ENCODE measurements at places on chromosomes 5 and 9.
A peak's percentile ranks its signal among the peaks of the same experiment; 100 is the strongest.

DNA sequence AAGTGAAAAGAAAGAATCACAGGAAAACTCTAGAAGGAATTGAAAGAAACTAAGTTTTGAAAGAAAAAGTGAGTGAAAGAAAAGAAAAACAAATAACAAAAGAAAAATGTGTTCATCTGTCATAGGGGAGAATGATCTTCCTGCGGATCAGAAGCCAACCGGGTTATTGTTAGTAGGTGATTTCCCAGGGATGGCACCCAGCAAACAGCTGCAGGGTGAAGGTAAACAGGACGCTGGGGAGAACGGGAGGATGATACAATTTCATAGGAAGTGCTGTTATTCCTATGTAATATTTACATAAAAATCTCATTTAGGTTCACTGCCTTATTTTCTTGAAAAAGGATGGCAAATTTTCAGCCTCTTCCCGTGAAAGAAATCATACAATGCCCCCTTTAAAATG, 72.4 kb upstream of the LHFPL2 start:
- no peak for DNase-seq

DNA sequence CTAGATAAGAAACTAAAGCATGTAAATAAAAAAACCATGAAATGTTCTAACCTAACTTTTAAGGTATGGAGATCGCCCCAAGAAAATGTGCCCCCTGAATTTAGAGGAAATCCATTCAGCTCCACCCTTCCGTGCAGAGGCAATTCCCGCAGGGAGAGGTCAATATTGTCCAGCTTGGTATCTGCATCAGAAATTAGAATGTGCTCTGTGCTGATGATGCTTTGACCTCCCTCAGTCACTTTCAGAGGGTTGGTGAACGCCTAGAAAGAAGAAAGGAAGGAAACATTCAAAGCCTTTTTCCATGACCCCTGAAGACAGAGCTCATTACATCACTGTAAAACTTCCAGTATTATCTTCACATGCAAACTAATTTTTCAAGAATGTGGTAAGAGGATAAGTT, 91.0 kb downstream of the FREM1 start:
- no peak for DNase-seq

- no peak for DNase-seq
Measured at GRCh38 chr5:149902177-149902576, 42.4 kb downstream of the PDE6A start.

GRCh38 chr5:140141241-140141640, 15.5 kb downstream of the IGIP start:
- no peak for DNase-seq

DNA sequence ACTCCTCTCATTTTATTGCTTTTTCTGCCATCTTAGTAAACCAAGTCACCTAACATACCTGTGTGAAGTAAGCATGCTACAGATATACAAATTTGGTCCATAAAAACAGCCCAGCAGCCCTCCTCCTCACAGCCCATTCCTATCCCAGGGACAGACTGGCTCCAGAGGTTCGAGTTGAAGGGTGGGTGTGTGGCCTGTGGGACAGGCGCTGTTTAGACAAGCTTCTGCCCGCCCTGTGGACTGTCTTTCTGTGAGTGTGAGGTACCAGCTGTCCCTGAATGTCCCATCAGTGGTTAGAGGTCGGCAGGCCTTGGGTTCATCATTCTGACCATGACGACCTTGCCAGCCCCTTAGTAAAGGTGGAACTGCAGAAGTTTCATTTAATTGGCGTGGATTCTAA, 82.0 kb downstream of the WNK2 start:
- no peak for DNase-seq

GRCh38 chr5:77210964-77211690, 647 bp downstream of the PDE8B start:
- DNase-seq = no peak

DNA sequence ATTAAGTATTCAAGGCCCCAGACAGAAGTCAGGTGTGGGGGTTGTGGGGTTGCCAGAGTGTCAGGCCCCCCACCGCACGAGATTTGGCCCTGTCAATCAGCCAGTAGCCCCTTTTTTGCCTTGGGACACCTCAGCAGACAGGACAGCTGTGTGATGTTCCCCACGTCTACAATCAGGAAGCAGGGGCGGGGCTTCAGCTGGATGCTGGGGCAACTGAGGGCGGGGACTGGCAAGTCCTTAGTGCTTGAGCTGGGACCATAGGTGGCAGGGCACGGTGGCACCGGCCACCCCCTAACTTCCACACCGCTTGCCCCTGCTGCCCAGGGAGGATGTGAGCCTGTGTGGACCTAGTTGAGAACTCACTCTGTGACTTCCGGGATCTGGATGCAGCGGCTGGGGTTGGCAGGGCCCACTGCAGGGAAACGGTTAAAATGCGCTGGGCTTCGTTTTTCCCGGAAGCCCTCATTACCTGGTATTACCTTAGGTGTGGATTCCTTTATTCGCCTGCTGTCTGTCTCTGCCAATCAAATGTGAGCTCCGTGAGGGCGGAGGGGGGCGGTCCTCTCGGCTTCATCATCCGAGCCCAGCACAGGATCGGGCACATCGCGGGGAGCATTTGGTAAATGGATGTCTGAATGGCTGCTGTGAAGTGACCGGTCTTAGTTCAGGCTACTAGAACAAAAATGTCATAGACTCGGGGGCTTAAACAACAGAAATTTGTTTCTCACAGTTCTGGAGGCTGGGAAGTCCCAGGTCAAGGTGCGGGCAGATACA, 7.5 kb upstream of the GTF3C5 start:
- peak; percentile 46 for DNase-seq

DNA sequence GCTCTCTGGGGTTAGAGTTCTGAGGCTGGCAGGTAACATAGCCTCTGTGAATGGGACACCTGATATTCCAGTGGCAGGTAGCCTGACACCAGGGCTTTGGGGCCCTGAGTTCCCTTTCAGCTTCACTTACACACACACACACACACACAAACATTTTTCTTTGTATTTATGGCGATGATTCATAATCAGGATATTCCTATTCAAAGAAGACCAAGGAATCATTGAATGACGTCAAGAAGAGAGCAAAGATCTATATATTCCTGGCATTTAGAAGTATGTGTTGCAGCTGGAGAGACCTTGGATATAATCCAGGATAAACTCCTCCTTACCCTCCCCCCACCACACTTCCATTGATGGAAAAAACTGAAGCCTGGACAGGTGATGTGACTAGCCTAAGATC, 7.9 kb upstream of the ENTREP1 start:
- no peak for DNase-seq

- DNase-seq = no peak
Measured at GRCh38 chr5:32042551-32042961, 131.6 kb downstream of the GOLPH3 start.

DNA sequence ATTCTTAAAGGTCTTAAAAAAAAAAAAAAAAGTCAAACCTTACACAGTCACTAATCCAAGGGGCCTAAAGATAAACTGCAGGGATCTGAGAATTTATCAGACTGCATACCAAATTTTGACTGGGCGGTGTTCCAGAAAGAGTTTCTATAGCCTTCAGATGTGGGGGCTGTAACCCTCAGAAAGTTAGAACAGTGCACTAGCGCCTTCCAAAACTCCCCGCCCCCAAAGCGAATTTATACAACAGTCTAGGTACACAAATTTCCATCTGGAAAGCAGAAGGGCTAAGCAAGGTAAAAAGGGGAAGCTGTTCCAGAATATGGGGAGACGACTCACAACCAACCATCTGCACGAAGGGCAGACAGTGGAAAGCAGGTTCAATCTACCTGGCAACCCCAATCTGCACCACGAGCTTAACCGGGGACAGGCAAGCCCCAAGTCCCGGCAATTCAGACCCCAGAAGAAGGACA, 813 bp downstream of the ERMP1 start:
- no peak for DNase-seq

DNA sequence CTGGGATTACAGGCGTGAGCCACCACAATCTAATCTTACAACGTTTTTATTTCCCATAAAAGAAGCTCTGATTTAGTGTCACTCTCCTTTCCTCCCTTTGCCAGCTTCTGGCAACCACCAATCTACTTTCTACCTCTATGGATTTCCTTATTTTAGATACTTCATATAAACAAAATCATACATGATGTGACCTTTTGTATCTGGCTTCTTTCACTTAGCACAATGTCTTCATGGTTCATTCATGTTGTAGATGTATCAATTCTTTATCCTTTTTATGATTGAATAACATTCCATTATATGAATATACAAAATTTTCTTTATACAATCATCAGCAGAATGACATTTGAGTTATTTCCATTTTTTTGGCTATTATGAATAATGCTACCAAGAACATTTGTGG, 9.7 kb upstream of the TRIO start:
- no peak for DNase-seq

- DNase-seq = no peak
Measured at GRCh38 chr9:131478421-131478868, 24.3 kb upstream of the POMT1 start.

DNA sequence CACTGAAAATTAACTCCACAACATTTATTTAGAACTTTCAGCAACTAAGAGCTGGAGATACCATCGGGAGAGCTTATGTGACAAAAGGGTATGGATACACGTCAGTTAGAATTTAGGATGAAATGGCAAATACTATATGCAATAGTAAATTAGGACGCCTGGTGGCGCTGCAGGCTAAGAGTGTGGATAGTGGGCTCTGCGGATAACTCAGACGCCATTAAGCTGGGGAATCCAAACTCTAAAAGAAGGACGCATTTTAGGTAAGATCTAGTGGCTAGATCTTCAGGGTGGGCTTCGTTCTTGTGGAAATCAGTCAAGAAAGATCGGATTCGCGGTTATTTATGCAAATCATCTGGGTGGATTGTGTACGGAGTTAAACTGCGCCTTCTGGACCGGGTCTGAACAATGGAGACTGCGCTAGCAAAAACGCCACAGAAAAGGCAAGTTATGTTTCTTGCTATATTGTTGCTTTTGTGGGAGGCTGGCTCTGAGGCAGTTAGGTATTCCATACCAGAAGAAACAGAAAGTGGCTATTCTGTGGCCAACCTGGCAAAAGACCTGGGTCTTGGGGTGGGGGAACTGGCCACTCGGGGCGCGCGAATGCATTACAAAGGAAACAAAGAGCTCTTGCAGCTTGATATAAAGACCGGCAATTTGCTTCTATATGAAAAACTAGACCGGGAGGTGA, at the start of gene PCDHB5:
Gene PCDHB5 (plus strand): TSS at position 177 of the 688 bp plus-strand sequence. CDS start 229 bp downstream, at position 406.
- DNase-seq = no peak

DNA sequence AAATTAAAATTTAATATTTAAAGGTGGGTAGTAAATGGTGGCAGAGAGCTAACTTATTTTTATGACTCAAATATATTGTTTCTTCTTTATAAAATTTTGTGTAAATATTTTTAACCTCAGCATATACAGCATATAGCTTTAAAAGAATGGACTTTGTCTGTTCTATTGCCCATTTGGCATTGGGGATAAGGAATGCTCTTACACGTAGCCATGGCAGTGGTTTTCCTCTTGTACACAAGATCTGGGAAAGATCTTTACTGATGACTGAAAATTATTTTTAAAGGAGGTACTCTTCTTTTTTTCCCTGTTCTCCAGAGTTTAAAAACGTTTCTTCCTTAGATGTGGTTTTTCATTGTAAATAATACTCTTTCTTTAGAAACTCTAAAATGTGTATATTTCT, 75.0 kb downstream of the PBX3 start:
- no peak for DNase-seq

GRCh38 chr5:140083650-140084049, 30.3 kb upstream of the PURA start:
- DNase-seq = no peak

DNA sequence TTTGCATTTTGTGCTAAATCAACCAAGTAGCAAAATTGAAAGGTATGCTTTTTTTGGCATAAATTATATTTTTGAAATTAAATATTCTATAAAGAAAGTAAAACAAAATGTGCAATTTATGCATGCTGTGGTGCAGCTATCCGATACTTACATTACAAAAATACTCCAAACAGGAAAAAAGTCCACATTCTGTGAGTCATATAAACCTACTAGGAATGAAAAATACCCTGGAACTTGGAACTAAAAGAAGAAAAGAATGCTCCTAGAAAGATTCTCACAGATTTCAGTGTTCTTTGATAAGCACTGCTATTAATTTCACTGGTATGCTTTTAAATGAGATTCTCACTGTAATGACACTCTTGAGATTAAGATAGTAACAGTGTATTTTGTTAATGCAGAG, 92.6 kb downstream of the OSMR start:
- DNase-seq = no peak

DNA sequence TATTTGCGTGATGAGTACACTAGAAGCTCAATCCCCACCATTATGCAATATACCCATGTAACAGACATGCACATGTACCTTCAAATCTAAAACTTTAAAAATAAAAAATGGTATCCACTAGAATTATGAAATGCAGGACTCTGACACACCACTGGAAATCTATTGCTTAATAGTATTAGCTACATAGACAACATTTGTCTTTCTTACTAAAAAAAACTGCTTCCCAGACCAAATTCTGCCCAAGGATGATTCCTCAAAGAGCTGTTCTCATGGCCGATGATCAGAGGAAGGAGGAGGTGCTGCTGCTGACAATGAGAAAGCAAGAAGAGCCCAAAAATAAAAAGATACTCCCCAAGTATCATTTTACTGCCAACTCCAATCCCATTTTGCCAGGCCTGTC, 67.2 kb downstream of the TTC39B start:
- DNase-seq = no peak

DNA sequence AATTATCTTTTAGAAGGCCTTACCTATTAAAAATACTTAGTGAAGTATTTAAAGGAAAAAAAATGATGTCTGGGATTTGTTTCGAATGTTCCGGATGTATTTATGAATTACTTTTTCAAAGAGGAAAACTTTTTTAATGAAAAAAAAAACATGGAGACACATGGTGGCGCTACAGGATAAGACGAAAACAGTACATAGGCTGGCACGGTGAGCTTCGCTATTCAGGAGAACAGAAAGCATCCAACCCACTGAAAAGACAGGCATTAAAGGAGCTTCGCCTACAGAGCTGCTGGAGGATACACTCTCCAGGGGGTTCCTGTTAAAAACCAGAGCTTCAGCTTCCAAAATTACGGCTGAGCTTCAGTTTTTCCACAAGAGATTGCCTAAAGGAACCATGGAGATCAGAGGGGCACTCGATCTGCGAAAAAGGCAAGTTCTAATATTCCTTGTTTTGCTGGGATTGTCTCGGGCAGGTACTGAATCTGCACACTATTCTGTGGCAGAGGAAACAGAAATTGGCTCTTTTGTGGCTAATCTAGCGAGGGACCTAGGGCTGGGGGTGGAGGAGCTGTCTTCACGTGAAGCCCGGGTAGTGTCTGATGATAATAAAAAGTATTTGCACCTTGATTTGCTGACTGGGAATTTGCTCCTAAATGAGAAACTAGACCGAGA, at the start of gene PCDHB14:
Gene PCDHB14 (plus strand): TSS at position 232 of the 672 bp plus-strand sequence. CDS start 163 bp downstream, at position 395.
- no peak for DNase-seq

GRCh38 chr5:132370971-132371602, 1.6 kb downstream of the SLC22A5 start:
- DNase-seq = no peak

DNA sequence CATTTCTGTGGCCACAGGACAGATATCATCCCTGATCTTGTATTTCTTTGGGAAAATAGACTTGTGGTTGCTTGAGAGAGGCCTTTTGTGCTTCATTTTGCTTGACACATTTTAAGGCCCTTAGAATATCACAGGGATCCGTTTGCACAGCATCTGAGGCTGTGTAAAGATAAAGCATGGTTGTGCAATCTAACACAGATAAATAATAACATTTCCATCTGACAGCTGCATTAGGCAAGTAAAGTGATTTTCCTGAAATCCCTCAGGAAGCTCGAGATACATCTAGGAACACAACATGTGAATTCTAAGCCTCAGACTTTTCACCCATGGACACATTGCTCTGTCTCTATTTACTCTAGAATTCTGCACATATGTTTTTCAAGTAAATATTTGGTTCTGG, 212.8 kb upstream of the ADAMTSL1 start:
- DNase-seq = no peak

Measured in GM06990 (cell line).